Breast epithelium (tissue), 4 donors: ENCODE measurements at places on chromosomes 13 and 19. TPM values are rescaled to one million over a fixed set of nuclear protein-coding genes. Genes with fewer than 3 reads are reported as not detected.

DNA sequence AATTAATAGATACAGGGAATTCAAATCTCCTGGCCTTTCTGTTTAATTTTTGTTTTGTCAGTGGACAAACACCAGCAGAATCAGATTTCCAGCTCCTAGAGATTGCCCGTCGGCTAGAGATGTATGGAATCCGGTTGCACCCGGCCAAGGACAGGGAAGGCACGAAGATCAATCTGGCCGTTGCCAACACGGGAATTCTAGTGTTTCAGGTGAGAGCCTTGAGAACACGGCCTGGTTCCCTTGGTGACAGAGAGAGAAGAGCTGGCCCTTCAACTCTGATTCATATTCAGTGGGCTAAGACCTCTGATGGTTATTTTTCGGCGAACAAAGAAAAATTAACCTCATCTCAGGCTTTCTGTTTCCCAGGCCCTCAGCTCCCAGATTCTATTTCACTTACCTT lies 191.3 kb downstream of the STK24 start:
- DNase-seq: no peak

- DNase-seq: no peak
These were observed 155.7 kb downstream of the SLC7A1 start for GRCh38 chr13:29439601-29440388.

GRCh38 chr19:39599116-39599515 lies 3.2 kb upstream of the LGALS13 start:
- no peak for DNase-seq

GRCh38 chr19:4633140-4633967 lies 6.0 kb upstream of the TNFAIP8L1 start:
- no peak for DNase-seq

GRCh38 chr13:46168341-46168740 lies 13.6 kb downstream of the LCP1 start:
- DNase-seq: peak; percentile 58

- DNase-seq: no peak
These were observed 50.2 kb downstream of the FLT3 start for GRCh38 chr13:28049880-28050875.

DNA sequence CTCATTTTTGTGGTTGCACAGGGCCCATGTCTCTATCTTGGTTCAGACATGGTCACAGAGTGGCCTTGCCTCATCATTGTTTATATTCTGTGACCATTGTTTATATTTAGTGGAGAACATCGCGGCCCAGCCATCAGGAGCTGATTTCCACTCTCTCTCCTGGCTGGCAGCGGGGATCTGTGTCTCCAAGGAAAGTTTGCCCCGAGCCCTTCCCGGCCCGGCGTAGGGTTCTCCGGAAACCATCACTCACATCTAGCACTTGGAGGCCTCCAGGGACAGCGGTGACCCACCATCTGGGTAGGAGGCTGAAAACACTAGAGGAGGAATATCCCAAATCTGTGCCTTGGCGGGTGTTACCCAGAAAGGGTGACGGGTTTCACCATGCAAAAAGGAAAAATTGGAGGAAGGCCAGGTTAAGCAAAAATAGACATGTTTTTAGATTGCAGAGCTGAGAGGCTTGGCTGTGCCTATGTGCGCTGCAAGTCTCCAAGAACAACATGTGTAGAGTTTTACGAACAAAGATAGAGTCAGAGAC lies 726 bp upstream of the ZNF358 start:
- DNase-seq: no peak

- DNase-seq: no peak
These were observed 550 bp downstream of the ZNF383 start for GRCh38 chr19:37218592-37218935.

- no peak for DNase-seq
These were observed 38.7 kb downstream of the KCTD4 start for GRCh38 chr13:45162194-45162593.

GRCh38 chr19:6796278-6796677 lies 23.8 kb downstream of the VAV1 start:
- no peak for DNase-seq

DNA sequence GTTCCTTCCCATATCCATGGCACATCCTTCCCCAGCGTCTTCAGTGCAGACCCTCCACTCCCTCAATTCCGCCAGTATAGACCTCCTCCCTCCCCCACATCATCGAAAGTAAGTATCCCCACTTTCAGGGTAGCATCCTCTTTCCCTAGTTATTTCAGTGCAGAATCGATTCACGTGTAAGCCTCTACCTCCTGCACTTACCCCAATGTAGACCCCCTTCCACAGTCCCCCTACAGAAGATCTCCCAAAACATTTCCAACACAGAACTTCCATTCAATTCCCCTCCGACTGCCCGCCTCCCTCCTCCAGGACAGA lies 664 bp downstream of the IRF3 start:
- no peak for DNase-seq

DNA sequence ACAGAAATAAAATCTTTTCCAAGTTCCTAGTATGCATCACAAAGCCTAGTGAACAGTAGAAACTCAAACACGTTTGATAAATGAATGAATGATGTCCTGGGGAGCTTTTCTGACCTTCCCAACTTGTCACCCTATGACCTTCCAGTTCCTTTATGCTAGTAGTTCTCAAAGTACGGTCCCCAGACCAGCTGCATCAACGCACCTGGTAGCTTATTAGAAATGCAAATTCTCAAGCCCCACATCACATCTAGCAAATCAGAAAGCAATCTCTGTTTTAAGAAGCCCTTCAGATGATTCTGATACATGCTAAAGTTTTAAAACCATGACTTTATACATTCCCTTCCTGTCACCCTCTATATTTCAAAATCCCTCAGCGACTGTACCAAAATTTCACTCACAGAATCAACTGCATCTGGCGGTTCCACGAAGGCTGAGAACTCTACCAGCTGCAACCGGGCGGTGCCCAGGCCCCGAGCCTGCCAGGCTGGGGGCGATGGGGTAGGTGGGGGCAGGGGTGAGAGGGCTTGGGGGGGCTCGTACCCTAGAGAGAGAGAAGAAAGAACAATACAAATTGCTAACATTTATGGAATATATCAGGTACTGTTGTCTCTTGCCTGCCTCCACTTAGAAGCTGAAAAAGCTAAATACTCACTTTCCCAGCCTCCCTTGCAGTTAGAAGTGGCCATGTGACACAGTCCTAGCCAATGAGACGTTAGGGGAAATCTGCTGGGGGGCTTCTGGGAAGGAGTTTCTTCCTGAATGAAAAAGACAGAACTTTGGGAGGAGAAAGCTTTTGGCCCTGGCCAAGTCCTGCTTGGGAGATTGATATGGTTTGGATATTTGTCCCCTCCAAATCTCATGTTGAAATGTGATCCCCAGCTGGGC lies 13.3 kb downstream of the CD37 start:
- no peak for DNase-seq

DNA sequence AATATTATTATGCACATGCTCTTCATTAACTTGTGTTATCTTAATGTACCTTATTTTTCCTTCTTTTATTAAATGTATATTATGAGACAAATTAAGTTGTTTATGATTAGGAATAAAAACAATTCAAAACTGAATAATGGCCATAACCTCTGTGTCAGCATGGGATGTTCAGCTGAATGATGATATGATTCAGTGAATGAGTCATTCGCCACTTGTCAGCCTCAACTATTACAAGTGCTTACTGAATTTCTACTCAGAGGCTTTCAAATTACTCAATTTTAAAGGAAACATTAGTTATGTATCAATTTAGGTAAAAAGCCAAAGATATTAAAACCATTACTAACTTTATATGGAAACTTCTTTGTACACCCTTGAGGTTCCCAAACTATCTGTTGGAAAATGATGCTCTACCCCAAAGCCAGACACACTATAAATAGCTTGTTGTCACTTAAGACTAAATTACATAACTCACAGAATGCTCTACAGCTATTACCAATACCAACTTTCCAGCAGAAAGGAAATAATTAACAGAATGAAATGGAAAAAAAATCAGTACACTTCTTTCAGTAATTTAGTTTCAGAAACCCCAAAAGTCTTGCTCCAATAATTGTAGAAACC lies 14.4 kb downstream of the LIG4 start:
- no peak for DNase-seq

- no peak for DNase-seq
These were observed 85.6 kb downstream of the RXFP2 start for GRCh38 chr13:31824705-31825517.

DNA sequence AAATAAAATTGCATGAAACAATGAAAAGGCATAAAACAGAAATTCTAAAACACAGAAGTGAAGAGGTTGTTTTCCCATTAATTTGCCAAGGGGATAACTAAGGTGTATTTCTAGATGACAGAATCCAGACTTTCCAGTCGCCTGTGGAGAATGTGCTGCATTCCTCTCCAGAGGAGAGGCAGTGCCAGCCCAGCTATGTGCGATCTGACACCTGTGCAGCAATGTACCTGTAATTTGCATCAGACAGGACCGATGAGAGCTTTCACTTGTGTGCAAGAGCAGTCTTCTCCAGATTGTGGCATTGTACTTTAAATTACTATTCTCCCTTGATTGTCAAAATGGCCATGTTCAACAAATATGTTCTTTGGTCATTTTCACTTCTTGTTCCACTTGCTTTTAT lies 1037.9 kb downstream of the EFNB2 start:
- no peak for DNase-seq

DNA sequence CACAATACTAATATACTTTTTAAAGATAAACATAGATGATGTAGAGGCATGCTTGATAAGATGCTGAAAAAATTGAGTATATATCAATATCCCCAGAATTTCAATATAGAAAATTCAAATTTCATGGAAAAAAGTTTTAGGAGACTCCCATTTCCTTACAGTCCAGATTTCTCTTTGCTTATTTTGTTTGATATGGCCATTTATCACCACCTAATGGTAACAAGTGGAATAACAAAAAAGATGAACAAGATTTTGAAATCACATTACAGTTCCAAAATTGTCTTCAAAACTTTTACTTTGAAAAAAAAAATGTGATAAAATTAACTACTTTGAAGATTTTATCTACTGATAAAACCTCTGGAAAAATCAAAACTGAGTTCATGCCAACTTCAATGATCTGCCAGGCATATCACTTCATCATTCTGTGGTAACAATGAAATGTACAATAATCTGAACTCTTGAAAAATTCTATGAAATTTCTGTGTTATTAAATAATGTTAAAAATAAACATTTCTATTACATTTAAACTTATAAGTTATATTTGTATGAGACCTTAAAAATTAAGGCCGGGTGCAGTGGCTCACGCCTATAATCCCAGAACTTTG lies 17.5 kb downstream of the MIPEP start:
- DNase-seq: no peak

DNA sequence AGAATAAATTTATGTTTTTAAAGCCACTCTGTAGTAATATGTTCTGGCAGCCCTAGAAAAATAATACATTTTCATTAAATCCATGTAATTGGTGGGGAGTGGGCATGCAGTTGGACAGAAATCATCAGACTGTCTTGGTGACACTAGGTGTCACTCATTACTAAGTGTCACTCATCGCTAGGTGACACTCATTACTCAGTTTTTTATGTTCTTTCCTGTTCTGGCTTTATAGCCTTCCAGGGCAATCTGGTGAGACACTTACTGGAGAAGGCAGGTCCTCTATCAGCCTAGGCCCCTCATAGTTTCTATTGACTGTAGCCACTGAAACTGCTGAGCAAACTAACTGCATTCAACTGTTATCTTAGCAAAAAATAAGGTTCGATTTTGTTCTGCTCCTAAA lies 542.1 kb downstream of the SLITRK1 start:
- DNase-seq: no peak

DNA sequence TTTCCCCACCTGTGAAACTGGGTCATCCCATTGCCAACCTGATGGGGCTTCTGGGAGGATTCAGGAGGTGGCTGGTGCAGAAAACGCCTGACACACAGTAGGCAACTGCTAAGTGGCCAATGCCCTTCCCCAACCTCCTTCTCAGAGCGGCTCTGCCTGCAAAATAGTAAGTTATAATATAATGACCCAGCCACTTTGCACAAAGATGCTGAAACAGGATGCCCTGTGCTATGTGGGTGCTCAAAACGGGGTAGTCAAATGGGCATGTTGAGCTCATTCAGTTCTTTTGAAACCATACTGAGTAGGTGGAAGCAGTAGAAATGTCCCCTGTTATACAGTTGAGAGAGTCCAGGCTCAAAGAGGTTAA lies 507 bp downstream of the MARCHF2 start:
- DNase-seq: no peak

ZNF540 gene
- total RNA-seq: 1.8 TPM

DNA sequence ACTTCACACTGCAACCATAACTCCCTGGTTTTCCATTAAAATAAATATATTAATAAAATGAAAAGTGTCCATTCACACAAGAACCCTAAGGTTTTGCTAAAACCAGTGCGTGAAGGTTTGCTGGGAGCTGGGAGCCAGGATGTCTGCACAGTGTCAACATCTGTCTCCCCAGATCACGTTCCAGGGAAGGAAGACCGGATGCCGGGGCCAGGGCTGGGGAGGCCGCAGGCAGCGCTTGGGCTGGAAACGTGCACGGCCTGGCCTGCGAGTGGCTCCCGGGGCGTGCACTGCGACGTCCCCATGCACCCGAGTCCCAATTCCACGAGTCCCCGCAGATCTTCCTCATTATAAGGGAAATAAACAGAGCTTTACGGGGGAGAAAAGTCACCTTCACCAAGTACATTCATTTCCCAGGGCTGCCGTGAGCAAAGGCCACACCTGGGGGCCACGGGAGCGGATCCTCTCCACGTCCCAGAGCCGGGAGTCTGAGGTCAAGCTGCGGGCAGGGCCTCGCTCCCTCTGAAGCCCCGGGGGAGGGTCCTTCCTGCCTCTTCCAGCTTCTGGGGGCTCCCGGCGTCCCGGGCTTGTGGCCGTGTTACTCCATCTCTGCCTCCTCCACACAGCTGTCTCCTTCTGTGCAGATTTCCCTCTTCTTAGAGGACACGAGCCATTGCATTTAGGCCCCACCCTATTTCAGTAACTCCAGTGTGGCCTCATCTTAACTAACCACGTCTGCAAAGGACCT lies 12.8 kb downstream of the SHC2 start:
- DNase-seq: no peak

GRCh38 chr13:79451500-79451962 lies 29.4 kb upstream of the NDFIP2 start:
- DNase-seq: no peak

DNA sequence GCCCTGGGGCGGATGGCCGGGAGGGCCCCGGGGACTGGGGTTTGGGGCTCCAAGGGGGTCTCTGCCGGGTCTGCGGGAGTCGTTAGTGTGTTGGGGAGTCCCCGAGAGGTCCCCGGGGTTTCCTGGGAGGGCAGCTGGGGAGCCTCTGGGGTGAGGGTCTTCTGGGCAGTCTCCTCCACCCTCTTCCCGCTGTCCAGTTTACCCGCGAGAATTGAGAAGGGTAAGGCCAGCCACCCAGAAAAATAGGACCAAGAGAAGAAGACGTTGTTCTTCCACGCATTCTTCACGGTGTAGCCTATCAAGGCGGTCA lies 1.0 kb upstream of the ETFB start:
- no peak for DNase-seq

DNA sequence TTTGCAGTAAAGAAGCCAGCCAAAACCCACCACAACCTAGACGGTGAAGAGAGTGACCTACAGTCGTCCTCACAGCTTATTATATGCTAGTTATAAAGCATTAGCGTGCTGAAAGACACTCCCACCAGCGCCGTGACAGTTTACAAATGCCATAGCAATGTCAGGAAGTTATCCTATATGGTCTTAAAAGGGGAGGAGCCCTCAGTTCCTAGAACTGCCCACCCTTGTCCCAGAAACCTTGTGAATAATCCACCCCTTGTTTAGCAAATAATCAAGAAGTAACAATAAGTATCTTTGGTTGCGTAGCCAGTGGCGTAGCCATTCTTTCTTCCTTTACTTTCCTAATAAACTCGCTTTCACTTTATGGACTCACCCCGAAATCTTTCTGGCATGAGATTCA lies 227.9 kb upstream of the ARGLU1 start:
- DNase-seq: no peak

- no peak for DNase-seq
These were observed 624.0 kb upstream of the GPC6 start for GRCh38 chr13:92602560-92602959.
